Stimulated activated CD8-positive, alpha-beta memory T cell treated with anti-CD3 and anti-CD28 coated beads, Interleukin-7, amount 100 ng/mL, for 1 hour (primary cell): ENCODE measurements at places on chromosomes 4 and X.

DNA sequence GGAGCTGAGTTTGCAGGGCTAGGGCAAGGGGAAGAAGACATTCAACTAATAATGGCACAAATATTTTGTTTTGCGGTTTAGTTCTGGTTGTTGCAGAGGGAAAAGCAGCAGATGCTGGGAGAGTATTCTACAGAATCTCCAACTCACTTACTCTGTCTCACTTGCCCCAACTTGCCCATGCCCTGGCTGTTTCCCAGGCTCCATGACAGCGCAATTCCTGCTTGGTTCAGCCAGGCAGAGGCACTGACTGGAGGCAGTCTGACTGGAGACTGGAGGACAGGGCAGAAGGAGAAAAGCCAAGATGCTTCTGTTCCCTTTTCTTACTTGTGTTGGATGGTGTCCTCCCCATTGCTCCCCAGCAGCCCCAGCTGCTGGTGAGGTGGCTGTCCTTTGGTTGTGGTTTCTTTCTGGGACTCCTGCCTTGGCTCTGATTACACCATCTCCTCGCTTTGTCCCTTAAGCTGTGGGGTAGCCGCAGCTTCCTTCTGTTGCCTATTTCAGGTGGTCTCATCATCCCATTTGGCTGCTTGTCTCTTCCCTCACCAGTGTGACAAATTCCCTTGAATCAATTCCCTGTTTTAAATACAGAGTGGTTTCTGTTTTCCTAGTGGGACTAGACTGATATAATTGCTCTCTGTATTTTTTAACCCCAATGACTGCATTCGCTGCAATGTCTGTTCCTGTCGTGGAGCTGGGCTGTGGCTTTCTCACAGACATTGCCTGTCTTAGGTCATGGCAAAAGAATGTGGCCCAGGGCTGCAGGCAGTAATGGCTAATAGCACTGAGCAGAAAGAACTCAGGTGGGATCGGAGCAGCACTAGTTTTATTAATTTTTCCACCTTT lies 24.2 kb upstream of the RASL11B start:
- no peak for DNase-seq

GRCh38 chr4:150123796-150124677 lies 45.8 kb downstream of the DCLK2 start:
- DNase-seq, result no peak

DNA sequence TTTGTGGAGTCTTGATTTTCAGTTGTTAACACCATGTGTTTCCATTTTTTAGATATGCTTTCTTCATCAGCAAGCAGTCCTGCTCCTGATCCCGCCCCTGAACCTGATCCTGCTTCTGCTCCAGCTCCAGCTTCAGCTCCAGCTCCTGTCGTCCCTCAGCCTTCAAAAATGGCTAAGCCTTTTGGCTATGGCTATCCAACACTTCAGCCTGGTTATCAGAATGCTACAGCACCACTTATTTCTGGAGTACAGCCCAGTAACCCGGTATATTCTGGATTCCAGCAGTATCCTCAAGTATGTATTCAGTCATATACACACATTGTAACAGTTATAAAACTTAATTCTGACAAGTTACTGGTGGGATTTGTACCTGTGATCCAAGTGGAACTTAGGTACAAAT lies 60.9 kb downstream of the SEC24B start:
- no peak for DNase-seq

DNA sequence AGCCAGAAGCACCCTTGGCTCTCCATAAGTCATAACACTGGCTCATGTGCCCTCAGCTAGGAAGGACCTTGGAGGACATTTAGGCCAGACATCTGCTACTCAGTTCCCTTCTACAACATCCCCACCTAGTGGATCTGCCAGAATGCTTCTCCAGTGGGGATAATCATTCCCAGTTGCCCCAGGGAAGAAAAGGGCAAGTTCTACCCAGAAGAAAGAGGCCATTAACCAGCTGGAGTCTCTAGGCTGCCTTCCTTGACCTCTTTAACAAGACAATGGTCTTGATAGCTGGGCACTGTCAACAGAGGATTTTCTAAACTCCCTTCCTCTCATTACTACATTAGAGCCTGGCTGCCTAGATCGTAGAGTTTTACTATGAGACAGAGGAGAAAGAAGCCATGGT lies 42.0 kb downstream of the LGI2 start:
- no peak for DNase-seq

DNA sequence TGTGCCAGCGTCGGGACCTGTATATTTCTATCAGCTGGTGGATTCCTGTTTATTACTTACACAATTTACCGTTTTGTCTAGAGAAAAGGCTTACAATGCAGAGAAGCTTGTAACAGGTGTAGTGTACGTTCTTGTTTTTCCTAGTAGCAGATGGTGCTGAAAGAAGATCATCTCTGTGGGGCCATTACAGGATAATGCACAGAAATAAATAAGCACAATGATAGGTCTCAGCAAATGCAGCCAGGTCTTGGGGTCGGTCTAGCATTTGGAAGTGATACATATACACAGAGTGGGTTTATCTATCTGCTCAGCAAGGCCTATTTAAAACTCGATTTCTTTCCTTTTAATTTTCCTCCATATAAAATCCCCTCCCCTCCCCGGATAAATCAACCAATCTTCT lies 180.9 kb upstream of the LCORL start:
- DNase-seq, result no peak

DNA sequence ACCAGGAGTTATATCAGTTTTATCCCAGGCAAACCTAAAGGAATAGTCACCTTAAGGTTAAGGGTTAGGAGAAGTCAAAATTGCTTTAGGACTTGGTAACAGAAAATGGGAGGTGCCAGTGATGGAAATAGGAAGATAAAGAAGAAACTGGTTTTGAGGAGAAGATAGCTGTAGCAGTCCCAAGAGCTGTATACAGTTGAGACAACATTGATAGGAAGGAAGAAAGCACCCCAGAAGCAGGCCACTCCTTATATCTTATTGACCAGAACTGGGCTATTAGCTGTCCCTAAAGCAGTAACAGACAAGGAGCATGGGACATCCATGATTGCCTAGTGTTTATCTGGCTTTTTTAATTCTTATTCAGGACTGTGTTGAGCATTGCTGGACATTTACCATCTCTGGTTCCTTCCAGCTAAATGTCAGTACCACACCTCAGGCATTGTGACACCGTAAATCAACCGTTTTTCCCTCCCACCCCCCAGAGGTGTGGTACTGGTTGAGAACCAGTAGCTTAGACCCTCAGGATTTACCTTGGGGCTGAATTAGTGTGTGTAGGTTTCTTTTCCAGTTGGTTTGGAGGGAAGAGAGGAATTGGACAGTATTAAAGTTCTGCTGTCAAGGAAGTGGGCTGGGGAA lies 2.0 kb upstream of the PGRMC2 start:
- no peak for DNase-seq
